ENCODE measurements at places on chromosomes 13 and 19.

- no peak for DNase-seq
Observed at GRCh38 chr19:13869281-13869680, 7.7 kb upstream of the NANOS3 start.

DNA sequence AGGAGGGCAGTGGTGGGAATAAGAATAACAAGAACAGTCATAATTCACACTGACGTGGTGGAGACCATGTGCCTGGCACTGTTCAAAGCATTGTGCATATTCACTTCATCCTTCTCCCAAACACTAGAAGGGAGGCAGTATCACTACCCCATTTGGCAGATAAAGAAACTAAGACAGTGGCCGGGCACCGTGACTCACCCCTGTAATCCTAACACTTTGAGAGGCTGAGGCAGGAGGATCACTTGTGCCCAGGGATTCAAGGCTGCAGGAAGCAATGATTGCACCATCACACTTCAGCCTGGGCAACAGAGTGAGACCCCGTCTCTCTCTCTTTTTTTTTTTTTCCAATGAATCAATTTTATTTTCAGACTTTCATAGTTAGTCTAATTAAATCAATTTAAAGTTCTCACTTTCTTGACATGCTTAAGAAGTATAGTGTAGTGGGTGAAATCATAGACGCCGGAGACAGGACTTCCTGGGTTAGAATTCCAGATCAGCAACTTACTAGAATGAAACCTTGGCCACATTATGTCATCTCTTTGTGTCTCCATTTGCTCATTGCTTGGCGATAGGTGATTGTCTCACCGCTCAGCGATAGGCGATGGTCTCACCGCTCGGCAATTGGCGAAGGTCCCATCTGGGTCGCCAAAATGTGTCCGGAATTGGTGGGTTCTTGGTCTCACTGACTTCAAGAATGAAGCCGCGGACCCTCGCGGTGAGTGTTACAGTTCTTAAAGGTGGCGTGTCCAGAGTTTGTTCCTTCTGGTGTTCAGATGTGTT, 5.3 kb upstream of the ATG4D start:
- no peak for DNase-seq

DNA sequence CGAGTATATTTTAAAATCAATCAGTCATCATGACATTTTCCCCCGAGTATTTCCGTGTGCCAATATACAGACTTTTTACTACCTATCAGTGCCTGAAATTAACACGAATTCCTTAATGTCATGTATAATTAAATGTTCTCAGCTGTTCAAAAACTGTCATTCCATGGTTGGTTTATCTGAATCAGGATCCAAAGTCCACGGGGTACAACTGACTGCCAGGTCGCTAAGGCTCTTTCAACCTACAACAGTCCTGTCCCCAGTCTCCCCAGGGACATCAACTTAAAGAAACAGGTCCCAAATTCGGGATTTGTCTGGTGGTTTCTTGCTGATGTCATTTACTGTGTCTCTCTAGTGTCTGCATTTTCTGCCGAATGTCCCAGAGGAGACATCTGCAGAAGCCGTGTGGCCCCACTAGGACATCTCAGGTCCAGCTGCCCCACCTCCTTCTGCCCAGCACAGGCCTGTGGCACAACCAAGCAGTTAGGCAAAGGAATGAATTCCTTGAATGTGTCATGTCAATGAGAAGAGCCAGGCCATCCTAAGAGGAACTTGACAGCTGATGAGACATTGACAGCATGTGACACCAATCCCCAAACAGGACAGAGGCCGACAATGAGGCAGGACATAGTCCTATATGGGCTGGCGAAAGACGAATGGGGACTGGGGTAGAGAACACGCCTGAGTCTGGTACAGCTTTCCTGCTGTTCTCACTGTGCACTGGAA, 109.5 kb downstream of the STK24 start:
- no peak for DNase-seq

DNA sequence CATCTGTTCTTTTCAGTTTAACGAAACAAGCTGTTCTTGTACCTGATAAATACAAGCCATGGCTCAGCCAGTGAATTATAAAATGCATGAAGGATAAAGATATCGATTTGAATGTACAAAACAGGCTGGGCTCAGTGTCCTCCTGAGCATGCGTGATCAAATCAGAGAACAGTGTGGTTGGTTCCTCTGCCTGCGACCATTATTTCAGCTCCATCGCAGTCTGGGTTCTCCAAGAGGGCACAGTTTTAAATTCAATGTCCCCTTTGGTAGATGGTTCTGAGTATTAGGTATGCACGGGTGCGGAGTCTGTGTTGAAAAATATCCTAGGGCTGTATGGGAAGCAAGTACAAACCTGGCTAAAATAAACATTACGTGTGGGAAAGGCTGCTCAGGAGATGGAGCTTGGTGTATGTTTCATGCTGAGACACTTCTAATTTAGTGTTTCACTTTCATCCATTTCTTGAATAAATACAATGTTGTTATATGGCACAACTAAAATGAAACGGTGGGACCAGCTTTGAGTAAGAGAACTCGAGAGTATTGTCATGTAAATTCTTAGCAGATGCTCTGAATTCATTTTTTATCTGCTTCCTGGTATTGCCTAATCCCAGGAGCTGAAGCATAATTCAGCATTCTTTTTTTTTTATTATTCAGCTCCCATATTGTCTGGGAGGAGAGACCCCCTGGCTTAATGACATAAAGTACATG, 458.7 kb downstream of the MYO16 start:
- no peak for DNase-seq

- DNase-seq, result no peak
Observed at GRCh38 chr13:29704648-29705047, 109.2 kb upstream of the SLC7A1 start.

GRCh38 chr19:12194827-12195731, 32.2 kb downstream of the ZNF136 start:
- peak; percentile 43 for DNase-seq

GRCh38 chr13:43054803-43055802, 31.7 kb downstream of the DNAJC15 start:
- DNase-seq, result no peak

DNA sequence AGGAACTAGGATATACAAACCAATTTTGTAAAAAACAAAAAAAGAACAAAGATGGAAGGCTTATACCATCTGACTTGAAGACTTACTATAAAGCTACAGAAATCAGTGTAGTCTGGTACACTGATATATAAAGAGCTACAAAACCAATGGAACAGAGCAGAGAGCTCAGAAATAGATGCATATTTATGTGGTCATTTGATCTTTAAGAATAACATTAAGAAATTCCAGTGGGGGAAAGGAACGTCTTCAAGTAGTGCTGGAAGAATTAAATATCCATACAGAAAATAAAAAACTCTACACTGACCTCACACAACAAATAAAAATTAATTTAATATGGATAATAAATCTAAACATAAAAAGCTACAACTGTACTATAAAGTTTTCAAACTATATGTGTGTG, 317.0 kb downstream of the ENOX1 start:
- no peak for DNase-seq

DNA sequence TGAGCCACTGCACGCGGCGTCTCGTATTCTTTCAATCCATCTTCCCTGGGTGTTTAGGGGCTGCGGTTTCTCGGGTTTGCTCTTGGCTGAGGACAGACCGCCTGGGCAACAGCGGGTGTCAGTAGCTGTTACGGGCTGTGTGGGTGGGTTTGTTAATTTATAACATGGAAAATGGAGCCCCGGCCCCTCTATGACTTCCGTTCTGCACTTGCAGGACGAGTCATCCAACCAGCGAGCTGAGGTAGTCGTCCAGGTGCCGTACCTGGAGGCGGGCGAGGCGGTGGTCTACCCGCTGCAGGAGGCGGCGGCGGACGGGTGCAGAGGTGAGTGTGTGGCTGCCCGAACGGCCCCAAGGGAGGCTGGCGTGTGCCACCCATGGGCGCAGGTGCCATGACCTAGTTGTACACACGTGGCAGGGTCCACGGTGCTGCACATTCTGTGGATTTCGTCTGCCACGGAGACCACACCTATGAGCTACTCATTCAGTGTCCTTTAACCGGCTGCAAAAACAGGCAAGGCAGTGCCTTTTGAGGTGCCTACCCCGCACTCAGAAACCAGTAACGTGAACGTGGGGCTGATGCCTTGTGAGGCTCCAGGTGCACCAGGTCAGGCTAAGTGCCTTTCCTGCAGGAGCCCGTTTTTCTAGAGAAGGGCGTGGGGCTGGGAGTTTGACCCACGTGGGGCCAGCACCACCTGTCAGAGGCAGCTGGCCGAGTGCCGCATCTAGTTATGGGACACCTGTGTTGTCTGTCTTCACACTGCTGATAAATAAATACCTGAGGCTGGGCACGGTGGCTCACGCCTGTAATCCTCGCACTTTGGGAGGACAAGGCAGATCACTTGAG, 10.9 kb downstream of the POLR2E start:
- no peak for DNase-seq

DNA sequence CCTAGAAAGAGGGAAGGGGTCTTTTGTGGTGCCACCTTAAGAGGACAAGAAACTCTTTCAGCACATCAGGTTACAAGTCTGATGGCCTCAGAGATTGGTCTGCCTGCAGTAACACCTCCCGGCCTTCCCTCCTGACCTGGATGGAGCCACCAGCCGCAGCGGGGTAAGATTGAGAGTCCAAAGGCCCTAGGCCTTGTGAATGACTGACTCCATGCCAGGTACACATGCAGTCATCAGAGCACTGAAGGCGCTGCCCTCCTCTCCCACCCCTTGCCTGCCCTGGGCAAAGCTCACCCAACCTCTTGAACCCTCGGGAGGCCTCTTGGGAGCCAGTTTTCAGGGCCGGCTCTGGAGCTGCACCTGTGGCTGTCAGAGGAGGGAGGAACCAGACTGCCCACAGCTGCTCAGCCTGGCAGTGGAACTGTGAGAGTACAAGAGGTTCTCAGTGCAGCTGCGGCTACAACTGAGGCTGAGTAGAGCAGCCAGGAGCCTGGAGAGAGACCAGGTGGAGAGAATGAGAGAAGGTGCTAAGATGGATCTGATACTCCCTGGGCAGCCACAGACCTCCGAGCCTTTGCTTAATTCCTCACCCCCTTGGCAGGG, 23.8 kb upstream of the C13orf42 start:
- DNase-seq, result no peak

DNA sequence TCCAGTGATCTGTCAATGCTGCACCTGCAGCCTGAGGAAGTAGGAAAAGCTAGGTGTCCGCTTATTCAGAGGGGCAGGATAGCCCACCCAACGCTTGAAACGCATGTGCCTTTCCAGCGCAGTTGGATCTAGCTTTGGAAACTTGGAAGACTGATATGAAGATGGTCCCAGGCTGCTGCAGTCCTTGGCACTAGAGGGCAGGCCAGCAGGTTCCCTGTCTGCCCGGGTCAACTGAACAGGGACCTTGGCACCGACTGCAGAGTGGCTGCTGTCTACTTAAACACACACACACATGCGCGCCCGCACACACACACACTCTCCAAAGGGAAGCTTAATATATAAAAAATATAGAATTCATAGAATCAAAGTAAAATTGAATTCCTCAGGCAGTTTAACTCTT, 100.0 kb downstream of the TSHZ3 start:
- DNase-seq, result no peak

- DNase-seq, result no peak
Observed at GRCh38 chr19:18513868-18514267, 8.0 kb downstream of the ELL start.

DNA sequence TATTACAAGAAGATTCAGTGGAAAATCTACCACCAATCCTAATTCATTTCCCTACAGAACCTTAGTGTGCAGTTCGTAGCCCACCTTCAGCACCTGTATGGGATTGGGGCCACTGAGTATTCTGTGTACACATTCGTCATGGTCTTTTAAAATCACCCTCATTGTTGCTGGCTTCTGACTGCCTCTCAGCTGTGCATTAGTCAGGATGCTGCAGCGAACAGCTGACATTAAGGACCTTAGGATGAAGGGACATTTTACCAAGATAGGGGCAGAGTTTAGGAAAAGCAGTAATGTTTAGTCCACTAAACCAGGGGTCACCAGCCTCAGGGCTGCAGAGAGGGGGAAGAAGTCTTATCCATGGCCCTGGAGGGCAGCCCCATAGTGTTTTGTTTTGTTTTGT, 176.5 kb downstream of the COL4A1 start:
- no peak for DNase-seq

GRCh38 chr13:48142436-48142835, 47.5 kb upstream of the MED4 start:
- no peak for DNase-seq

GRCh38 chr19:941292-942132, 15.7 kb downstream of the ARID3A start:
- no peak for DNase-seq

DNA sequence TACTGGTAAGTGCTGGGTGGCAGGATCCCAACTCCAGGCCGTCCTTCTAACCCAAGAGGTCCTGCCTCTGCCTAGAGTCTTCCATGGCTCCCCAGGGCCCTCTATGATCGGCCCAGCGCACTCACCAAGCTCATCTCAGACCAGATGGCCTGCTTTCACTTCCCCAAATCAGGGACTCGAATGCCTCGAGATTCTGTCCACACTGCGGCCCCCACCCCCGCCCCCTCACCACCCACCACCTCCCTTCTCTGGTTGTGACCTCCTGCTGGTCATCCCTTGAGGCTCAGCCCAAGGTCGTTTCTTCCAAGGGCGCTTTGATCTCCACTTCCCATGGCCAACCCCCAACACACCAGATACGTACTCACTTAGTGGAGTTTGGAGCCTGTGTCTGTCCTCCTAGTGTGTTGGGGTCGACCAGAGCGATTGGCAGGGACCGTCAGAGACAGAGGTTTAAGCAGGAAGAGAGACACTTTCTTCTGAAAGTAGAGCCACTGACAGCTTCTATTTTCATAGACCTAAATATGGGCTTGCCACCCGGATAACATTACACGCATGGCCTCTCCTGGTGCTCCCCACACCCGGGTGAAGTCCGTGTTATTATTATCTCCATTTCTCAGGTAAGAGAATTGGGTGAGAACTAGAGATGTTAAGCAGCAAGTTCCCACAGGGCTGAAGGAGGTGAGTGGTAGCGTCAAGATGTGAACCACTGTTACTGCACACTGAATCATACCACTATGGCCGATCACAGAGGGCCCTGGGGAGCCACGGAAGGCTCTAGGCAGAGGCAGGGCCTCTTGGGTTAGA, at the start of gene FCER2:
FCER2 (minus strand) TSS at position 478 of the 804 bp plus-strand sequence. CDS start 2,371 bp downstream, outside the sequence.
- DNase-seq, result no peak

All from forelimb muscle (tissue), 1 donor.